ENCODE measurements at places on chromosomes 6 and 20.
A peak's percentile ranks its signal among the peaks of the same experiment; 100 is the strongest.

GRCh38 chr6:89348372-89348771 lies 4.2 kb downstream of the UBE2J1 start:
- H3K36me3 ChIP-seq: no peaks in the 10 kb centered on the region
- DNase-seq: no peak
- H3K4me3 ChIP-seq: no peak overlapping the region
- H3K27me3 ChIP-seq: no peaks in the 10 kb centered on the region
- H3K27ac ChIP-seq: no peak overlapping the region

GRCh38 chr6:107550241-107550840 lies 60.4 kb downstream of the SOBP start:
- no peak for DNase-seq
- no peak overlapping the region for H3K27ac ChIP-seq
- no peak overlapping the region for H3K4me3 ChIP-seq
- H3K4me1 ChIP-seq: no peaks in the 10 kb centered on the region
- no peaks in the 10 kb centered on the region for H3K36me3 ChIP-seq

DNA sequence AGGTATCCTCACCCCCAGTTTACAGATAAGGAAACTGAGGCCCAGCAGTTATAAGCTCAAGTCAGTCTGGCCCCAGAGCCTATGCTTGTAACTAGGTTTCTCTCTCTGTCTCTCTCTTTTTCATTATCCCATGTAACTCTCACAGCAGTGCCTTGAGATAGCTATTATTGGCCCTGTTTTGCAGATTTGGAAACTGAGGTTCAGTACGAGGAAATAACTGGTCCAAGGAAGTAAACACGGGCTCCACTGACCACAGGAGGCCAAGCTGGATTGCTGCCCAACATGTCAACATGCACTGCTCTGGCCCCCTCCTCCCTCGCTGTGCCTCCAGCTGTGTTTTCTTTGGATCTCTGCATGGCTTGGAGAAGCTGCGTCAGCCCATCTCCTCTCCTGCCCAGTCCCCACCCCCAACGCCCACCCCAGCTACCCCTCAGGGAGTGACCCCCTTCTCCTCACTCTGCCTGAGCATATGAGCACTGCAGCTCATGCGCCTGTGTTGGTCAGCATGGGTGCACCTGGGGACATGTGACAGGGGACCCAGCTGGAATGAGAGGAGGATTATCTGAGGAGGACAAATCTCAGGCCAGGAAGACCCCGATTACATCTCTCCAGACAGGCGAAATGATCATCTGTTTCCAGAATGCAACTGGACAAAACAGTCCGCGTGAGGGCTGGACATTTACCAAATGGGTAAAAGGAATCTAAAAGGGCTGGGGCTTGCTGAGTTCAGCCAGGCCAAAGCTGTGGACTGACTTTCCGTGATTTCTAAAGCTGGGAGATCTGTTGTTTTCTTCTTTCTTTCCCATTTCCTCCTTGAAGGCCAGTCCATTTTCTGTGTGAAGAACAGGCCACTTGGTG lies 7.8 kb upstream of the PLTP start:
- no peak for DNase-seq
- H3K36me3 ChIP-seq: no peaks in the 10 kb centered on the region
- no peak overlapping the region for H3K4me3 ChIP-seq
- H3K4me1 ChIP-seq: no peaks in the 10 kb centered on the region
- H3K27me3 ChIP-seq: no peaks in the 10 kb centered on the region

- H3K27ac ChIP-seq: no peak overlapping the region
- no peaks in the 10 kb centered on the region for H3K27me3 ChIP-seq
- H3K4me1 ChIP-seq: no peaks in the 10 kb centered on the region
- H3K4me3 ChIP-seq: no peak overlapping the region
Measured at GRCh38 chr6:13238640-13239216, 89.6 kb downstream of the TBC1D7 start.

GRCh38 chr20:35510951-35511735 lies 18.3 kb downstream of the C20orf173 start:
- no peak for DNase-seq
- H3K4me3 ChIP-seq: no peak overlapping the region
- no peaks in the 10 kb centered on the region for H3K27me3 ChIP-seq
- no peaks in the 10 kb centered on the region for H3K4me1 ChIP-seq
- no peak overlapping the region for H3K27ac ChIP-seq

DNA sequence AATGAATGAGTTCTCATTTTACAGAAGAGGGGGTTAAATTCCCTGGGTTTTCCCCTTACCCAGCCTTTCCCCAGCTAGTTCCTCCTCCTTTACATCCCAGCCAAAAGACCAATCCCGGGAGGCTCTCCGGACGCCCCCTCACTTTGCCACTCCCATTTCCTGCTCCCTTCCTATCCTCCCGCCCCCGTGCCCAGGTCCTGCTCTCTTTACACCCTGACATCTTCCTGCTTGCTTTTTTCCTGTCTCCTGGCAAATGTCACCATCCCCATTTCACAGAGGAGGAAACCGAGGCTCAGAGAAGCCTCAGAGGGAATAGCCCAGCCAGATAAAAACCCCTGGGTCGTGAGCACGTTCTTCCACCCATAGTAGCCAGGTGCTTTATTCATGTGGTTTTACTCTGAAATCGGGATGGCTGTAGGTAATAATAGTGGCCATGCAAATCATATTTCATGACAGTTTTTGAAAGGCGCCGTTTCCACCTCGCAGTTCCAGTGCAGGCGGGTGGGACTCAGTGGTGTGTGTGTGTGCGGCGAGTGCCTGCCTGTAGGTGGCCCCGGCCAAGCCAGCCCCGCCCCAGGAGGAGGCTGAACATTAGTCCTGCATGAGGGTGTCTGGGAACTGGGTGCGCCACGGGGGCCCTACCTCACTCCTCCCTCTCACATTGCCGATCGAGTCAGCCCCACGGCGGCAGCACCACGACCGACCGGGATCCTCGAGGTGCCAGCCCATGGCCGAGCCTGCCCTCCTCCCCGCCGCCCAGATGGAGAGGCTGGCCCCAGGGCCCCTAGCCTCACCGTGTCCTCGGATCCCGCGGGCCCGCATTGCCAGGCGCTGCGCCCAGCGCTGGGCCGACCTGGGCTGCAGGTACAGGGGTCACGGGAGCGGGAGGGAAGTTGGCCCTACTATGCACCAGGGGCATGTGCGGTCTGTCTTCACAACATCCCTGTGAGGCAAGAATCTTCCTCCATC lies at the start of gene ARHGAP40:
ARHGAP40 (plus strand) TSS at position 594 of the 969 bp plus-strand sequence.
- peaks cover 2% of the 10 kb centered on the region for H3K4me1 ChIP-seq
- H3K36me3 ChIP-seq: no peaks in the 10 kb centered on the region
- H3K4me3 ChIP-seq: peak within 1 kb of the TSS; percentile 34
- H3K27ac ChIP-seq: no peak within 1 kb of the TSS
- no peak for DNase-seq
- H3K27me3 ChIP-seq: no peaks in the 10 kb centered on the region

- no peak for DNase-seq
- H3K4me1 ChIP-seq: no peaks in the 10 kb centered on the region
- no peak overlapping the region for H3K4me3 ChIP-seq
- H3K36me3 ChIP-seq: no peaks in the 10 kb centered on the region
- H3K27me3 ChIP-seq: no peaks in the 10 kb centered on the region
Measured at GRCh38 chr6:45783716-45784115, 231.9 kb downstream of the CLIC5 start.

Measured in iPS DF 6.9 (cell line).